ENCODE measurements at places on chromosomes 4 and X. TPM values are rescaled to one million over a fixed set of nuclear protein-coding genes. Genes with fewer than 3 reads are reported as not detected.
A peak's percentile ranks its signal among the peaks of the same experiment; 100 is the strongest.

KLHL13 gene
- total RNA-seq: 9.9 TPM

GRCh38 chr4:1365271-1366178 lies 18.5 kb downstream of the UVSSA start:
- H3K36me3 ChIP-seq: no peaks in the 10 kb centered on the region
- no peak overlapping the region for H3K27ac ChIP-seq
- no peak for DNase-seq
- no peaks in the 10 kb centered on the region for H3K4me1 ChIP-seq
- H3K4me3 ChIP-seq: no peak overlapping the region

- no peaks in the 10 kb centered on the region for H3K4me1 ChIP-seq
- peak overlapping the region; percentile 69 for H3K4me3 ChIP-seq
- no peak for DNase-seq
- no peaks in the 10 kb centered on the region for H3K27me3 ChIP-seq
- H3K27ac ChIP-seq: peak overlapping the region; percentile 76
- H3K36me3 ChIP-seq: no peaks in the 10 kb centered on the region
These were observed 555 bp upstream of the PGM2 start for GRCh38 chr4:37825968-37826294.

CT45A2 gene
- not detected for total RNA-seq

- DNase-seq: no peak
- H3K27me3 ChIP-seq: no peaks in the 10 kb centered on the region
- no peaks in the 10 kb centered on the region for H3K36me3 ChIP-seq
These were observed 47.0 kb downstream of the COQ2 start for GRCh38 chr4:83237591-83237990.

DNA sequence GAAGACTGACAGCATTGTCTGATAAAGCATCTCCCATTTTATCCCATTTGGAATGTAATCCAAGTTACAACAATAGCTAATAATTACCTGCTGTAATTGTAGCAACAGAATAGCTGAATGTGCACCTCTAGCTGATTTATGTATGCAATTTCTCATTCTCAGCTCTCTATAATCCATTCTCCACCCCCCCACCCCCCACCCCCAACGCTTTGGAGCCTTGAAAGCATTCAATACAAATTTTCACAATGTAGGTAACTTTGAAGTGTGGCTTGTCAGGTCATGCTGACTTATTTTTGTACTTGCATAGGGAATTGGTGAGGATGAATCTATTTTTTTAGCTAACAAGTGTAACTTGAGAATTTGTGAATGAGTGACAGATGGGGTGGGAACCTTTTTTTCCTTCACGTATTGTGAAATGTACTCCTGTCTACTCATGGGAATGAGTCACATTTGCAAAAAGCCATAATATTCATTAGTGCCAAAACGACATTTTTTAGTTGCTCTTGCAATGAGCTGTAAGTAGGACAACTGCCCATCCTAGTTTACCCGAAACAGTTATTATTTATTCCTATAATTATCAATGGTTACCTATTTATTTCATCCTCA lies 159.3 kb downstream of the PALLD start:
- no peak for DNase-seq
- H3K36me3 ChIP-seq: no peaks in the 10 kb centered on the region
- H3K4me3 ChIP-seq: no peak overlapping the region
- no peaks in the 10 kb centered on the region for H3K4me1 ChIP-seq

- no peaks in the 10 kb centered on the region for H3K36me3 ChIP-seq
- no peak overlapping the region for H3K4me3 ChIP-seq
- H3K27me3 ChIP-seq: no peaks in the 10 kb centered on the region
These were observed 39.0 kb upstream of the SLITRK4 start for GRCh38 chrX:143674926-143675325.

- no peaks in the 10 kb centered on the region for H3K36me3 ChIP-seq
- H3K4me3 ChIP-seq: no peak overlapping the region
- no peaks in the 10 kb centered on the region for H3K27me3 ChIP-seq
- no peaks in the 10 kb centered on the region for H3K4me1 ChIP-seq
These were observed 150.0 kb downstream of the MAML3 start for GRCh38 chr4:140003876-140004548.

EDNRA gene
- 0.88 TPM for total RNA-seq

PTCHD1 gene
- total RNA-seq: not detected

TSPAN7 gene
- total RNA-seq: 74.8 TPM

GRCh38 chrX:120791013-120791643 lies 84.5 kb downstream of the CT47B1 start:
- DNase-seq: peak; percentile 56
- no peaks in the 10 kb centered on the region for H3K4me1 ChIP-seq
- no peak overlapping the region for H3K4me3 ChIP-seq
- no peaks in the 10 kb centered on the region for H3K27me3 ChIP-seq

DNA sequence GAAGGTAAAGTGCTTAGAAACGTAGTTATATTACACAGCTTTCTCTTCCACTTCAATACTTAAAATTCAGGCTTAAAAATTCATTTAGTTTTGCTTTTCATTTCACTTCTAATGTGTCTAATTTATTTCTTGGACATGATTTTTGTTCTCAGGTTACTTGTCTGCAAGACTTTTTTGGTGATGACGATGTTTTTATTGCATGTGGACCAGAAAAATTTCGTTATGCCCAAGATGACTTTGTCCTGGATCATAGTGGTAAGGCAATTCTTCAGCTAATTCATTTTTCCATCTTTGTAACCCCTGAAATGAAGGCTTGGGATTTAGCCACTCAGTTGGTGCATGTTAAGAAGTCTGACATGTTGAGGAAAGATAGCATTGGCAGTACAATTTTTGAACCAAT lies 114.7 kb downstream of the DCLK2 start:
- H3K27ac ChIP-seq: no peak overlapping the region
- no peaks in the 10 kb centered on the region for H3K4me1 ChIP-seq
- no peaks in the 10 kb centered on the region for H3K36me3 ChIP-seq
- DNase-seq: no peak
- no peak overlapping the region for H3K4me3 ChIP-seq

CCDC158 gene
- not detected for total RNA-seq

DNA sequence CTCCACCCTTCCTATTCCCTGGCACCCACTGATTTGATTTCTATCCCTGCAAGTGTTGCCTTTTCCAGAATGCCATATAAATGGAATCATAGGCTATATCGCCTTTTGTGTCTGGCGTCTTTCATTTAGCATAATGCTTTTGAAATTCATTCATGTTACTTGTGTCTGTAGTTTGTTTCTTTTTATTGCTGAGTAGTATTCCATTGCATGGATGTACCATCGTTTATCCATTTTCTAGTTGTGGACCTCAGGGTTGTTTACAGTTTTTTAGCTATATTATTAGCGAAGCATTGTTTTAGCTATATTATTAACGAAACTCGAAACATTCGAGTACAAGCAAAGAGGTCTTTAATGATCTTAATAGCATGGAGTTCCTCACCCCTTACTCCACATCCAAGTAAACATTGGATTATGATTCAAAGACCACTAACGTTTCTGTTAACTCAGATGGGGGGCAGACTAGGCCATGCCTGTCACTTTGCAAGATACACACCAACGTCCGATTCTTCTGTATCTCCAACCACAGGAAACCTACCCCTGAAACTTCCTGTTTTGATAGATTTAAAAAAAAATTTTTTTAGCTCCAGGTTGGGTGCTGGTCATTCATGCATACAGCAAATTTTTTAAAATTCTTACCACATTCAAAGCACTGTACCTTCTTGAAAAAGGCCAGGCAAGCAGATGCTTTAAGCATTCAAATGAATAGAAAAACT lies 1.1 kb downstream of the DCK start:
- peaks cover 11% of the 10 kb centered on the region for H3K36me3 ChIP-seq
- peak; percentile 42 for DNase-seq
- H3K4me3 ChIP-seq: peak overlapping the region; percentile 85
- H3K27me3 ChIP-seq: no peaks in the 10 kb centered on the region
- H3K4me1 ChIP-seq: peaks cover 40% of the 10 kb centered on the region

- H3K27me3 ChIP-seq: no peaks in the 10 kb centered on the region
- no peak overlapping the region for H3K4me3 ChIP-seq
- H3K4me1 ChIP-seq: no peaks in the 10 kb centered on the region
- no peak for DNase-seq
These were observed 40.5 kb downstream of the FRYL start for GRCh38 chr4:48739560-48740019.

GRCh38 chrX:12791257-12792228 lies at the start of gene PRPS2:
PRPS2 (plus strand) TSS chrX:12791412; CDS start chrX:12791498, 86 bp downstream.
- H3K36me3 ChIP-seq: no peaks in the 10 kb centered on the region
- H3K27me3 ChIP-seq: no peaks in the 10 kb centered on the region
- peak within 1 kb of the TSS; percentile 75 for H3K4me3 ChIP-seq
- peak within 1 kb of the TSS; percentile 56 for H3K27ac ChIP-seq

CCDC110 gene
- total RNA-seq: 0.88 TPM

GRCh38 chr4:165625281-165625680 lies 246.5 kb downstream of the CPE start:
- H3K36me3 ChIP-seq: no peaks in the 10 kb centered on the region
- DNase-seq: no peak
- H3K4me3 ChIP-seq: no peak overlapping the region
- H3K4me1 ChIP-seq: no peaks in the 10 kb centered on the region

- no peaks in the 10 kb centered on the region for H3K36me3 ChIP-seq
- DNase-seq: no peak
- no peak overlapping the region for H3K27ac ChIP-seq
- no peaks in the 10 kb centered on the region for H3K27me3 ChIP-seq
- H3K4me3 ChIP-seq: no peak overlapping the region
These were observed 5.9 kb downstream of the SNX25 start for GRCh38 chr4:185215261-185215660.

DNA sequence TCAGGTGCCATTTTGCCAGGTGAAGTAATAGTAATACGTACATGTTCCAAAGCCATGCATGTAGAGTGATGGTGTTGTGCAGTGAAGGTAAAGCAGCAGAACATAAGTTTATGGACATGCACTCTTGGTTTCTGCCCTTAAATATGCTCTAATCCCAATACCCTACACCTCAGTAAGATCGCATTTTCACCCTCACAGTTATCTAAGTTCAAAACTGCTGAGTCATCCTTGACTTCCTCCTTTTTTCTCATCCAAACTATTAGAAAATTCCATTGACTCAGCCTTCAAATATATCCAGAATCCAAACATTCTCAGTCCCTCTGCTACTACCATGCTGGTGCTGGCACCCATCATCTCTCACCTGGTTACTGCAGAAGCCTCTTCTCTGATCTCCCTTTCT lies 652.9 kb upstream of the IGFBP7 start:
- H3K27ac ChIP-seq: no peak overlapping the region
- H3K36me3 ChIP-seq: no peaks in the 10 kb centered on the region
- no peak for DNase-seq
- no peaks in the 10 kb centered on the region for H3K4me1 ChIP-seq

DNA sequence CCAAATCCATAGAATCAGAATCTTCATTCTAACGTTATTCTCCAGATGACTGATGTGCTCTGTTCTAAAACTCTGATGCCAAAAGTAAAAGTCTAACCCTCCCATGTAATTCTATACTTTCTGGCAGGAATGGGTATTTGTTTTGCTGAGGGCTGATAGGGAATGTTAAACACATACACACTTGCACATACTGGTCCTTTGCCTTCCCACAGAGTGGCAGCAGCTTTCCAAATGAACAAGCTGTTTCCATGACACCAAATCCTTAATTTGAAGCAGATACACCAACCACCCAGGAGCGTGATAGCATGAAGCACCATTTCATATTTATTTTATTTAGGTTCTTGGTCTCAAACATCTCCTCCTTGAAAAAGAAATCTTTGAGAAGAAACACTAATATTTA lies 155.5 kb upstream of the PRDX4 start:
- H3K36me3 ChIP-seq: no peaks in the 10 kb centered on the region
- no peak for DNase-seq
- H3K4me3 ChIP-seq: no peak overlapping the region
- no peaks in the 10 kb centered on the region for H3K27me3 ChIP-seq
- no peak overlapping the region for H3K27ac ChIP-seq

GRCh38 chrX:33465137-33465536 lies 253.8 kb upstream of the DMD start:
- H3K36me3 ChIP-seq: no peaks in the 10 kb centered on the region
- DNase-seq: no peak
- no peaks in the 10 kb centered on the region for H3K4me1 ChIP-seq
- H3K27ac ChIP-seq: no peak overlapping the region
- no peaks in the 10 kb centered on the region for H3K27me3 ChIP-seq
- no peak overlapping the region for H3K4me3 ChIP-seq

MPC1L gene
- not detected for total RNA-seq

PROM1 gene
- total RNA-seq: 69.8 TPM

GRCh38 chr4:21845663-21846062 lies 102.9 kb downstream of the KCNIP4 start:
- no peaks in the 10 kb centered on the region for H3K27me3 ChIP-seq
- no peak overlapping the region for H3K27ac ChIP-seq
- no peaks in the 10 kb centered on the region for H3K36me3 ChIP-seq
- no peak overlapping the region for H3K4me3 ChIP-seq

DNA sequence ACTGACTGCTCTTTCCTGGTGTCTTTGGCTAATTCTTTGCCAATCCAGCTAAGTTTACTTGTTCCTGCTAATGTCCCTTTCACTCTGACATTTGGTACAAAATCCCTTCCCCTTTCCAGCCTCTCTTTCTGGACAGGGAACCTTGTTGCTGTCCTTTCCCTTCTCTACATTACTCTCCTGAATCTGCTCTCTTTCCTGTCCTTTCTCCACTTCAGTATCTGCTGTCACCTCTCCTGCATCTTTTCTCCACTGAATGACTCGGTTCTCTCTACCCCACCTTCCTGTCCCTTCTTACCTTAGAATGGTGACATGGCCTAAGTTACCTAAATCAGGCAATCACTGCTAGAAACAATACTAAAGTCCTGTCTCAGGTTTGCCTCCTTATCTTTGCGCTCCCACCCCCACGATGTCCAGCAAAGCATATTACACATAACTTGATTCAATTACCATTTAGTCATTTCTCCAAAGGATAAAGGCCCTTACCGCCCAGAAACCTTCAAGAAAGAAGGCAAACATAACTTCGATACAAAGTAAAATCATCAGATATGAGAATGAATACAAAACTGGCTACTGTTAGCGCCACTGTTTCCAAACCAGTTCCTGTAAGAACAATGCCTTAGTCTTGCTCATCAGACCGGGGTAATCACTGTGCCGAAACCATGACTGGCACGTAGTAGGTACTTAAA lies 890 bp downstream of the BOD1L1 start:
- no peaks in the 10 kb centered on the region for H3K36me3 ChIP-seq
- H3K27ac ChIP-seq: peak overlapping the region; percentile 96
- no peaks in the 10 kb centered on the region for H3K4me1 ChIP-seq
- peak overlapping the region; percentile 96 for H3K4me3 ChIP-seq

- no peaks in the 10 kb centered on the region for H3K4me1 ChIP-seq
- DNase-seq: no peak
- no peaks in the 10 kb centered on the region for H3K27me3 ChIP-seq
These were observed 67.6 kb downstream of the PJA1 start for GRCh38 chrX:69097451-69098236.

DNA sequence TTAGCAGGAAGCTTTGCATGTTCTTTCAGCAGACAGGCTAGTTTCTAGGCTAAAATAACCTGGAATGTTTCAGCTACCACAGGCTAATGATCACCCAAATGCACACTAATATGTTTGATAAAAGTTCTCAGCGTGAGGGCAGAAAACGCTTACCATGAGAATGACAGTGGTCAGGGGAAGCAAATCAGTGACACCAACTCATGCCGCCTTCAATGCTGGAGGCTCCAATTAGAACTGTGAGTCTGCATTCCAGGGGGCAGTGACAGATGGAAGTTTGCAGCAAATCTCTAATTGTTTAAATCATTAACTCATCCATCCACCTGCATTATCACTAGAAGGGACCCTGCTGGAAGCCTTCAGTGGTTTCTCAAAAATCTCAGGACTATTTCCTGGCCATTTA lies 43.2 kb downstream of the ANOS1 start:
- H3K27me3 ChIP-seq: no peaks in the 10 kb centered on the region
- no peak overlapping the region for H3K27ac ChIP-seq
- H3K4me3 ChIP-seq: no peak overlapping the region
- H3K36me3 ChIP-seq: no peaks in the 10 kb centered on the region
- no peak for DNase-seq
- H3K4me1 ChIP-seq: no peaks in the 10 kb centered on the region
